ENCODE measurements at places on chromosomes 16 and 17.
A peak's percentile ranks its signal among the peaks of the same experiment; 100 is the strongest.

DNA sequence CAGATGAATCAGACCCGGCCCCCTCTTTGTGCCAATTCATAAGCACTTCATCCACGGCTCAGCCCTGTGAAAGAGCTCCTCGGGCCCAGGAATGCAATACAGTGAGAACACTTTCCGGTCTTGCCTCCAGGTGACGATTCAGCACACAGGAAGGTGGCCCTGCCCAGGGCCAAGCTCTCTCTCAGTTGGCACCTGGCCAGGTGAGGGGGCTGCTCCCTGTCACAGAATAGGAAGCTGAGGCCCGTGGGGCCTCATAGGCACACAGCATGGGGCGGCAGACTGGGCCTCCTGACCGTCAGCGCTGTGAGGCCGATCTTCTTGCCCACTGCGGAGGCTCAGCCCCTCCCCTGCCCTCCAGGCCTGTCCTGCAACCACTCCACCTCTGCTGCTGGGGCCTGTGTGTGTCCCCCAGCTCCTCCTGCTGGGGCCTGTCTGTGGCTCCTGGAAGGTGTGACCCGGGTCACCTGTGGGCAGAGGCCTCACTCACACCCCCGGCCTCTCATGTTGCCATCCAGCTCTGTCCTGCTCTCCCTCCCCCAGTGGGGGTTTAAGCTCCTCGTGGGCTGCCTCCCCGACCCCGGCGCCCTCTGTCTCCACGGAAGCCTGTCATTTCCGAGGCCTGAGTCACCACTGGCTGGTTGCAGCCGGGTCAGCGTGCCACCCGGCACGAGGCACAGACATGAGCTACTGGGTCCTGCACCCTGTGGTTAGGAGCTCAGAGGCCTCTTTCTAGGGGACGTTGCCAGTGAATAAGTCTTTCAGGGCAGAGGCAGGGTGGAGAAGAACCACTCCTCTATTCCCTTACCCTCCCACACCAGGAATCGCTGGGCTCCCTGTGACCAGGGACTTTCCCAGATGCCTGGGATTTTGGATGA, 114.4 kb downstream of the SEC14L1 start:
- DNase-seq, result no peak

DNA sequence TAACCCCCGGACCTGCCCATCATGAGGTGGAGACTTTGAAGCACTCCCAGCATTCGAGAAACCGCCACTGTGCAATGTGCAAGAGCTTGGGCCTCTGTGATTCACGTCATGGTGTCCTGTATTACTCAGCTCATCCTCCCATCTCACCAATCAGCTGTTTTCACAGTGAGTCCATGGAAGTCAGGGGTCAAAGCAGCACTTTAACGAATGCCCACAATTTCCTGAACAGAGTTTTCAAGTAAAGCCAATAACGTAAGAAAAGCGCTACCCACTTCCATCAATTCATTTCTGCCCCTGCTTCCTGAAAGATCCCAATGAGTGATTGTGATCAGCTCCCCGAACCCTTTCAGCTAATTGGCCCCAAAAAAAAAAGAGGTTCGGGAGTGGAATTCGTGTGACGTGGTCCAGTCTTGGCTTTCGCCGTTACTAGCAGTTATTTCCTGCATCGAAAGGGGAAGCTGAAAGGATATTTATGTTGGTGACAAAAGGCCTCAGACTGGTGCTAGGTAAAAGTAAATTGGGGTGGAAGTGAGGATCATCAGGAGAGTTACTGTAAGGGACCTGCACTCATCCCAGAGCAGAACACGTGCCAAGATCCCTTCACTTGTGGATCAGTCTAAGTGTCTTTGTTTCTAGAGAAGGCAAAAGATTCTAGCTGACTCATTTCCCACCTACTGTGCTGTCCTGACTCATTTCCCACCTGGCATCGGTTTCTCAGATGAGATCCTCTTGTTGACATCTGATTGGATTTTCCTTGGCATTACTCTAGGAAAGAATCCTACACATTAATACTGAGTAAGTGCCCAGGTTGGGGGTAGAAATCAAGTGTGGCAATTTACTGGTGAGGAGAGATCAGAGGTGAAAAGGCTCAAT, 136.7 kb upstream of the NUDT7 start:
- DNase-seq, result no peak

DNA sequence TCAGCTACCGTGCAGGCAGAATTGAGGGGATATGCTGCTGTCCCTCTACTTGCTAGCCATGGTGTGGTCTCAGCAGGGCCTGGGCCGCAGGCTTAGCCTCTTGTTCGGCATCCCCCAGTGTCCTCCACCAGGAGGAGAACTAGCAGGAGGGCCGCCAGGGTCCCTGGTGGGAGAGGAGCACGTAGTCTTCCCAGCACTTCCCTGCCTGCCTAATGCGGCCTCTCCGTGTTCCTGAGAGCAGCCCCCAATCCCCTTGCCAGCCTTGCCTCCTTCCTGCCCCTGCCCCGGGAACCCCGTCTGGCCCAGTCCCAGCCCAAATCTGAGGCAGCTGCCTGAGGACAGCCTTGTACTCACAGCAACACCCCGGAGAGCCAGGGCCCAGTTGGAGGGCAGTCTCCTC, 38.1 kb downstream of the PLD6 start:
- no peak for DNase-seq

DNA sequence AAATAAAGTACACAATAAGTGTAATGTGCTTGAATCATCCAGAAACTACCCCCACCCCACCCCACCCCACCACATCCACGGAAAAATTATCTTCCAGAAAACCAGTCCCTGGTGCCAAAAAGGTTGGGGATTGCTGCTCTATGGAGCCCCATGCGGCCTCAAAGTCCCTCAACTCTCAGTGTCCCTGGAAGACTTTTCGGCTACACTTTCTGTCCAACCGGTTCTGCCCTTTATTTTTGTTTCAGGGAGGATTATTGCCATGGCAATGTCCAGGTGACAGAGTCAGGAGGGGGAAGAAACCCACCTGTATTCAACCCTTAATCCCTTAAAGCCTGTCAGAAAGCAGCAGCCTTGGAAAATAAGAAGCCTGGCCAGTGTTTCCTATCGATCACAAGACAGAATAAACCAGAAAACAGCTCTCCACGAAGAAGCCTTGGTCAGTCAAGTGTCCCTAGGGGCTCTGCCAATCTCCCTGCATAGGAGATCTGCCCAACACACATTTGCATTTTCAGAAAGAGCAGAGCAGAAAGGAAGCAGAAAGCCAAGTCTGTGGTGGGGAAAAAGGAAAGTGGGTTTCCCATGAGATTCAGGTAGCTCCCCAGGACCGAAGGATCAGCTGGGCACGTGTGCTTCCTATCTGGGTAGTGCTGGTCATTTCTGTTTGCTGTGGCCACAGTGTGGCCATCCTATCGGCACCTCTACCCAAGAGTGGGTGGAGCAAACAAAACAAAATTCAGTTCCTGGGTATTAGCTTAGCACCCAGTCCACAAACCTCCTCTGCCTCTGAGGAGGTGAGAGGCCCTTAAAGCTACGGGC, 342.7 kb downstream of the SOX9 start:
- DNase-seq, result no peak

GRCh38 chr17:9256361-9256750, 235.0 kb downstream of the NTN1 start:
- no peak for DNase-seq

DNA sequence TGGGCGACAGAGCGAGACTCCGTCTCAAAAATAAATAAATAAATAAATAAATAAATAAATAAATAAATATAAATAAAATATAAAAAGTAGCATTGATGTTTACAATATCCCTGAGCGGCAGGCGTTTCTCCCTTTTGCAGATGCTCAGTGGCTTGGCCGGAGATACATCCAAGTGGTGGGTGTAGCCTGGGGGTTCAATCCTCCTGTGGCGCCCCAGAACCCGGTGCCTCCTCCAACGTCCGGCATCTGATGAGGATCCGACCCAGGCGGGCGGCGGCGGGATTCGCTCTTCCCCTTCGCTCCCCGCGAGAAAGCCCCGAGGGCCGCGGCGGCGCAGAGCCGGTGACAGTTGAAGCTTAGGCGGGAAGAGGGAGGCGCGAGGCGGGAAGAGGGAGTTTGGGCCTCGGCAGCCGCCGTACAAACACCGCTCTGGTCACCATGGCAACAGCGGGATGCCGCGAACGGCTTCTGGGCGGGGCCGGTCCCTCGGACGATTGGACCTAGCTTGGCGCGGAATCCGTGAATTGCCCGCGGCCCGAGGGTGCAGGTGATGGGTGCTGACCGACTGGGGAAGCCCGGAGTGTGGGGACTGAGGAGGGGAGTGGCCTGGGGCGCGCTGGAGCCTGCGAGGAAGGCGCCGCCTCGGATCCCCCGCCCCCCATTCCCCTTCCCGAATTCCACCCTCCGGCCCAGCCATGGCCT, 12.7 kb upstream of the ALDOA start:
- peak; percentile 83 for DNase-seq

- peak; percentile 38 for DNase-seq
Measured at GRCh38 chr17:77372444-77373298, 231.9 kb downstream of the SEC14L1 start.

GRCh38 chr17:45236282-45236606, 14.6 kb downstream of the FMNL1 start:
- no peak for DNase-seq

GRCh38 chr17:45092911-45093430, 31.9 kb downstream of the NMT1 start:
- no peak for DNase-seq

DNA sequence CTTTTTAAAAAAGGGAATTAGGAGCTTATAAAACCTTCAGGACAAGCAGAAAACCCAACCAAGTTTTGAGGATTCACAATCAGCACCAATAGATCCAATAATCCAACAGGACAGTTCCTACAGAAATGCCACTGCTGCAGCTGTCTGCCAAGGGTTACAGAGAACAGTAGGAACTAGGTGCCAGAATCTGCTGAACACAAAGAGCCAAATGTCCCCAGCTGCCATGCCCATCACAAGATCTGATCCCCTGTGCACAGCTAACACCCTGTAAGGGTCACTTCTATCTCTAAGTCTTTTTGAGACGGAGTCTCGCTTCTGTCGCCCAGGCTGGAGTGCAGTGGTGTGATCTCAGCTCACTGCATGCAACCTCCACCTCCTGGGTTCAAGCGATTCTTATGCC, 262.3 kb downstream of the STX8 start:
- DNase-seq, result no peak

- peak; percentile 34 for DNase-seq
Measured at GRCh38 chr16:25108054-25108453, 3.5 kb upstream of the LCMT1 start.

- DNase-seq, result no peak
Measured at GRCh38 chr16:27431773-27432532, 30.0 kb downstream of the IL21R start.

GRCh38 chr17:20092973-20093626, 83.9 kb downstream of the SPECC1 start:
- DNase-seq, result no peak

DNA sequence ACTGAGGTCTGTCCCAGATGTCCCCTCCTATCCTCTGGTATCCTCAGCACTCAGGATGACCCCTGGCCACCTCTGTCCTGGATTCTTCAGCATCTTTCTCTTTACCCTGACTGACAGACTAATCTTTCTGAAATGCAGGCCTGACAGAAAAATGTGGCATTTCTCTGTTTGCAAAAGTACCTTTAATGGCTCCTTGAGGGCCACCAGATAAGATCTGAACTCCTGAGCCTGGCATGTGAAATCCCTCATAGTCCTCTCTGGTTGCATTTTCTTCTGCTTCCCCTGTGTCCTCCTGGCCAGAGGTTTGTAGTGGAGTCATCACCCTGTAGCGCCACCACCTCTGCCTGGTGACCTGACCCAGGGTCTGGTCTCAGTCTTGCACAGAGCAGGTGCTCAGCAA, 2.0 kb upstream of the ELMO3 start:
- DNase-seq, result no peak

DNA sequence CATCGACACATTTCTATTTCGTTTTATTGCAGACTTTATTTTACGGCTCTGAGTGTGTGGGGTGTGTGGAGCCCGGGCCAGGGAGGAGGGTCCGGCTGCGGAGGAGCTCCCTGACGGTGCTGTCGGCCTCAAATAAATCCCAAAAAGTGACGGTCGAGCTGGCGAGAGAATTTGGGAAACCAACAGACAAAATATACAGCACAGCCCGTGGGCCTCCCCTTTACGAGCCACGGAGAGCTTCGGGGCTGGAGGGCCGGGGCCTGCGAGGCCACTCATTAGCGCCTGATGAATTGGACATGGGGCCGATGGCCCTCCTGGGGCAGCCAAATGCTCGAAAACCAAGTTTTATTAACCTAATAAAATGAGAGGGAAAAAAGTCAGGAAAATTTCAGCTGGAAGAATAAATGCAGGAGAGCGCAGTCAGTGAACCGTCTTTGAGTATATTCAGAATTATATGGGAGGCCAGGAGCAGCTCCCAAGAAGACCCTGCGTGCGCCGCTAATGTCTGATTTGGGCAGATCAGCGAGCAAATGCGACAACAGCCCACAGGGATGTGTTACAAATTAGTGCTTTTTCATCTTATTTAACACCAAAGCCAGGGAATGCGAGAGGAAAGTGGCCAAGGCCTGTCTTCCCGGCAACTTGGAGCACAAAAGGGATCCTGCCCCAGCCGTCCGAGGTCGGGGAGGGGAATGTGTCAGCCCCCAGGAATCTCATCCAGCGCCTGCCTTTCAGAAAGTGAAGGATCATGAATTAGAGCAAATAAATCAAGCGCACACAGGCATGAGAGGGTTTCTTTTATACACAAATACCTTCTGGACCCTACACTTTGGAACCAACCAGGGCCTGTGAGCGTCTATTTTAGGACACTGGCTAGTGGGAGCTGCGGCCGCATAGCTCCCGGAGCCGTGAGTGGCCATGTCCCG, 249.1 kb downstream of the C16orf95 start:
- no peak for DNase-seq

GRCh38 chr16:22214889-22215288, 8.8 kb downstream of the EEF2K start:
- DNase-seq, result no peak

- no peak for DNase-seq
Measured at GRCh38 chr17:53092072-53092471, 730.7 kb upstream of the KIF2B start.

- DNase-seq, result no peak
Measured at GRCh38 chr16:11306381-11306780, 25.3 kb upstream of the PRM1 start.

All from memory B cell (primary cell).